ENCODE measurements at places on chromosomes 2 and 18.

GRCh38 chr2:154758871-154759270 lies 60.4 kb downstream of the KCNJ3 start:
- no peaks in the 10 kb centered on the region for H3K36me3 ChIP-seq
- H3K4me3 ChIP-seq: no peak overlapping the region
- no peak for DNase-seq
- H3K4me1 ChIP-seq: no peaks in the 10 kb centered on the region

DNA sequence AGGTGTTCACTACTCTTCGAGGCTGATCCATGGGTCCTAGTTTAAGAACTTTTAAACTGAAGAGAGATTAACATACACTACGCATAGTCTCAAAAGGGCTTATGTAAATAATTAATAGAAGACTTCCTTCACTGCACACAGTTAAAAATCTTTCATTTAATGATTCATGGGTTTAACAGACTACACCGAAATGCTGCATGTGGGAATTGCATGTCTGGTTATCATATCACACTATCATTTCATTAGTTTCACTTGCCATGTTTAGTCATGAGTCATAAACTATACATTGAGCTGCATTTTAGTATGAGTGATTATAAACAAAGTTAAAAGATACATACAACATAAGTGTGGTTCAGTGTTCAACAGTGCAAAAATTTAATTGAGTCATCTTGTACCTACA lies 31.2 kb downstream of the GLS start:
- H3K4me1 ChIP-seq: peaks cover 61% of the 10 kb centered on the region
- DNase-seq: no peak
- H3K36me3 ChIP-seq: peaks cover 29% of the 10 kb centered on the region
- H3K4me3 ChIP-seq: peak overlapping the region; percentile 16
- peak overlapping the region; percentile 84 for H3K27ac ChIP-seq
- H3K27me3 ChIP-seq: no peaks in the 10 kb centered on the region

DNA sequence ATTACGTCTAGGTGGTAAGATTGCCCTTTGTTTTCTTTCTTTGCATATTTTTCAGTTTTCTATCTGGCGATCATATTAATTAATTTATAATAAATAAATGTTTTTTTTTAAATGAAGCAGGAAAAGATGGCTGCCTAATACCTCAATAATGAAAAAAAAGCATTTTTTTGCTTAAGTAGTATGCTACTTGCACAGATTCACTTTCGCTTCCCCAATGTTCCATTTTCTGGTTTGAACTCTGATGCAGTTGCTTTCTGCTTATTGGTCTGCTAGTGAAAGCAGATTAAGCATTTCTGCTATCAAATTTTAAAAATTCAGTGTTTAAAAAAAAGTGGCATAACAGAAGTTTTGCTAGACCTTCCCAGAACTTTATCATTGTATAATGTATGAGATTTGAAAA lies 11.9 kb upstream of the TMEM182 start:
- H3K4me3 ChIP-seq: no peak overlapping the region
- no peak for DNase-seq
- H3K27me3 ChIP-seq: no peaks in the 10 kb centered on the region
- H3K4me1 ChIP-seq: no peaks in the 10 kb centered on the region
- H3K27ac ChIP-seq: no peak overlapping the region

DNA sequence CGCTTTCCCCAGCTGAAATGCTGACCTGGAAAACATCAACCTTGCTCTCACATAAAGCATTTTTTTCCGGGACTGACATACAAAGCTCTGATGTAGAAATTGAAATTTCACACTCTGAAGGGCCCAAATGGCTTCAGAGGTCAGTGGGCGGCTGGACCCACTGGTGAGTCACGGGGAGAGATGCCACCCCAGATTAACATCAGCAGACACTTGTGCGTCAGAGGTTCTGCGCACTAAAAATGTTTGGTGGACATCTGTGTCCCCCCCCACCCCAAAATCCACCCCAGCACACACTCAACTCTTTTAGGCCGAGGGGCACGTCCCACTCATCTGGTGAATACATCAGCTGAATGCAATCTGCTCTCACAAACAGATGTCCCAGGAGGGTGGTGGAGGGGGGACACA lies 208.9 kb downstream of the ASB1 start:
- peaks cover 9% of the 10 kb centered on the region for H3K4me1 ChIP-seq
- peaks cover 23% of the 10 kb centered on the region for H3K27me3 ChIP-seq
- DNase-seq: no peak
- no peaks in the 10 kb centered on the region for H3K36me3 ChIP-seq
- no peak overlapping the region for H3K4me3 ChIP-seq

GRCh38 chr2:207619764-207620203 lies 5.4 kb downstream of the METTL21A start:
- no peak overlapping the region for H3K27ac ChIP-seq
- no peak for DNase-seq
- no peaks in the 10 kb centered on the region for H3K27me3 ChIP-seq
- H3K4me3 ChIP-seq: no peak overlapping the region
- peaks cover 4% of the 10 kb centered on the region for H3K36me3 ChIP-seq

- H3K27ac ChIP-seq: no peak overlapping the region
- no peaks in the 10 kb centered on the region for H3K36me3 ChIP-seq
- H3K4me1 ChIP-seq: peaks cover 11% of the 10 kb centered on the region
- DNase-seq: no peak
These were observed 123.0 kb downstream of the NFATC1 start for GRCh38 chr18:79518683-79519128.

- H3K4me3 ChIP-seq: no peak overlapping the region
- no peaks in the 10 kb centered on the region for H3K4me1 ChIP-seq
- no peak overlapping the region for H3K27ac ChIP-seq
- no peak for DNase-seq
These were observed 56.7 kb upstream of the MSTN start for GRCh38 chr2:190119257-190119656.

DNA sequence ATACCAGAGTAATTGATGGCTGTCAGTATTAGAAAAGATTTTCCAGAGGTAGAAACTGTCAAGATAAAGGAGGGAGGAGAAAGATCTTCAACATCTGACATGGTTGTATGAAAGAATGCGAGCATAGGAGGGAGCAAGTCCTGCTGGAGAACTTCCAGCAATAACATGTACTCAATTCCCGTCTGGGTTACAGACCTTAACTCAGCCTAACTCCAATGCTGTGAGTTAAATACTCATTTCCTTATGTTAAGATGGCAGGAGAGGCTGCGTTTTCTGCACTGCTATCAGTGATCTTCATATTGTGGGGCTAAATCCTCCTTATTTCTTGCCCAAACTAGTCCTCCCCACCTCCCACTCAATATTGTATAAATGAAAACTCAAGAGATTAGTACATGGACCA lies 6.7 kb upstream of the CERS6 start:
- H3K27ac ChIP-seq: peak overlapping the region; percentile 7
- no peak overlapping the region for H3K4me3 ChIP-seq
- H3K4me1 ChIP-seq: peaks cover 14% of the 10 kb centered on the region
- no peak for DNase-seq
- peaks cover 4% of the 10 kb centered on the region for H3K36me3 ChIP-seq

DNA sequence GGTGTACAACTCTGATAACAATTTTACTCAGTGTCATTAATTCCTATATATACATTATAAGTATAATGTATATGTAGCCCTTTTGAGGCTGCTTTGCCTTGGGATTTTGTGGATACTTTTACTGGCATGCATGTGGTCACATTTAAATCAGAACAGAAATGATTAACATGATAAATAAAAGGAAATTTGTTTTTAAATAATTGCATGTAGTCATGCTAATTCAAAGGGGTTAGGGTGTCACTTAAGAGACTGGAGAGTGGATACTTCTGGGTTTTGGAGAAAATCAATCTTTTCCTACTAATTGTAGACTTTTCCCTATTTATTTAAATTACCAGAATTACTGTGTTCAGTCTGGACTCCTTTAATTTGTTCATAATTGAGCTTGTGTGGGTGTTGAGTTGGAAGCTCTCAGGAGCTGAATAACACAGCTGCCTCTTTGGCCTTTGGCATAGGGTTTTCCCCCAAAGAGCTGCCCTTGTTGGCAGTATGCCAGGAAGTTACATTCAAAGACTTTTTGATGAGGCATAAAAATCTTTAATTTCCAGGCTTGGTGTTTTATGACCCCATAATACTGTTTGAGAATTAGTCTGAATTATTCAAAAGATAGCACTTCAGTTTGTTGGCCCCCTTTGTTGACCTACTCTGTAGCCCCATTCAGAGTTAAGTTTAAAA lies 484.7 kb upstream of the NRP2 start:
- no peaks in the 10 kb centered on the region for H3K27me3 ChIP-seq
- peaks cover 3% of the 10 kb centered on the region for H3K36me3 ChIP-seq
- H3K4me3 ChIP-seq: no peak overlapping the region
- H3K27ac ChIP-seq: peak overlapping the region; percentile 43
- DNase-seq: no peak

DNA sequence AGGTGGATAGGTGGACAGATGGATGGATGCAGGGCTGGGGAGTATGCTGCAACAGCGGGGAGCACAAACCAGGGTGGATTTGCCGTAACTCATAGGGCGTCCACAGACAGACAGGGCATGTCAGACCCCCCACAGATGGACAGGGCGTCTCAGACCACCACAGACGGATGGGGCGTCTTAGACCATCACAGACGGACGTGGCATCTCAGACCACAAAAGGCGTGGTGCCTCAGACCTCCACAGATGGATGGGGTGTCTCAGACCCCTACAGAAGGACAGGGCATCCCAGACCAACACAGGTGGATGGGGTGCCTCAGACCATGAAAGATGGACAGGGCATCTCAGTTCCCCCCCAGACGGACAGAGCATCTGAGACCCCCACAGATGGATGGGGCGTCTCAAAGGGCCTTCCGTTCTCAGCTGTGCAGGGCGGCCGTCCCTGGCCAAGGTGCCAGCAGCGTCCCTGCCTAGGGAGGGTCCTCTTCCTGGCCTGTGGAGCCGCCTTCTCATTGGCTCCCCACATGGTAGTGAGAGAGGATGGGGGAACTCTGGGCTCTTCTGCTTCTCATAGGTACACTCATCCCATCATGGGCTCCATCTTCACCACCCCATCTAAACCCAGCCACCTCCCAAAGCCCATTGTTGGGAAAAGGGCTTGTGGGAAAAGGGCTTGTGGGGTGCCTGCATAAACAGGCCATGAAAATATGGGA lies 2.1 kb downstream of the ANKMY1 start:
- no peaks in the 10 kb centered on the region for H3K27me3 ChIP-seq
- H3K4me1 ChIP-seq: peaks cover 21% of the 10 kb centered on the region
- no peak for DNase-seq
- H3K27ac ChIP-seq: no peak overlapping the region
- peaks cover 4% of the 10 kb centered on the region for H3K36me3 ChIP-seq
- no peak overlapping the region for H3K4me3 ChIP-seq

DNA sequence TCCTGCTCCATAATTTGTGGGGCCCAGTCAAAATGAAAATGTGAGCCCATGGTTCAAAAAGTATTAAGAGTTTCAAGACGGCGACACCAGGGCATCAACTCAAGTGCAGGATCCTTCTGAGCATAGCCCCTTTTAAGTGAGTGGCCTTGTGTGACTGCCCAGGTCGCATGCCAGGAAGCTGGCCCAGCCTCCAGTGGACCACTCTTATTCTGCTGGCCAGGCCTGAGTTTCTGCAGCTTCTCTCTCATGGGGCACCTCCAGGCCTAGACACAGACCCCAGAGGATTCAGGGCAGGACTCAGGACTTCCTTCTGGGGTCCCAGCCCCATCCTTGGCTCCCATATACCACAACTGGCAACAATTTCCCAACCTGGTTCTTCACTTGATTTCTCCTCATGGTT lies 83.5 kb upstream of the HAAO start:
- no peak for DNase-seq
- H3K4me1 ChIP-seq: no peaks in the 10 kb centered on the region
- no peaks in the 10 kb centered on the region for H3K27me3 ChIP-seq
- H3K27ac ChIP-seq: no peak overlapping the region
- no peak overlapping the region for H3K4me3 ChIP-seq
- no peaks in the 10 kb centered on the region for H3K36me3 ChIP-seq

- H3K4me3 ChIP-seq: peak overlapping the region; percentile 76
- no peaks in the 10 kb centered on the region for H3K36me3 ChIP-seq
- no peak for DNase-seq
- H3K27ac ChIP-seq: peak overlapping the region; percentile 64
These were observed 963 bp downstream of the INPP1 start for GRCh38 chr2:190344276-190344827.

DNA sequence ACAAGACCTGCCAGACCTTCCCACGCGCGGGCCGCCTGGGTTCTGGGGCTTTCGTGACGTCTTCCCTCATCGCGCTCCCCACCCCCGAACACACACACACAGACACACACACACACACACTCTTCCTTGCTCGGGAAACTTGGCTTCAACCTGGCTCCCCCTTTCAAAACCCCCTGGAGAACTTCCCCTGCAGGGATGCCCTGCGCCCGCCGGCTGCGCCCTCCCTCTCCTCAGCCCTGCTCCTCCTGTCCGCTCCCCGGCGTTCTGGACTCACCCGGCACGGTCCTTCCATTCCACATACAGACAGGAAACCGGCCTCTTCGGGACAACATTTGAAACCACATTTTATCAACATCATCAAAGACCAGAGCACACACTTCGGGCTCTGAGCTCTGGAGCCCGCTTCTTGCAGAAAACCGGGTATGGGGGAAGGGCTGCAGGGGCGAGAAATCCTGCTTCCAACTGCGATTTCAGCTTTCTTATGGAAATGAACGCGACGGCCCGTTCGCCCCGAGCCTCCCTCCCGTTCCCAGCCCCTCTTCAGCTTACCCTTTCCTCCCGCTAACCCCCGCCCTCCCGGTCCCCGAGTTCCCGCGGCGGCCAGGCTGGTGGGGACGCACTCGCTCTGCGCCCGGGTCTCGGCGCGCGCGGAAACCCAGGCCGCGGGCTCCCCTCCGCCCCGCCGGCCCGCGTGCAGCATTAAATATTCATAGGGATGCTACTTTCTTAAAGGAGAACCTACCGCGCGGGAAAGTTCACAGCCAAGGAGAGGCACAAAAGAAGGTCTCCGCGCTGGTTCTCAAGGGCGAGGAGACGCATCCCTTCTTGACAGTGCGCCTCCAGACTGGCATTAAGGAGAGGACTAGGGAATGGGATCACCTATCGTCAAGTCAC lies 18.3 kb downstream of the POU3F3 start:
- peaks cover 23% of the 10 kb centered on the region for H3K4me1 ChIP-seq
- H3K27ac ChIP-seq: peak overlapping the region; percentile 36
- peaks cover 9% of the 10 kb centered on the region for H3K27me3 ChIP-seq
- no peaks in the 10 kb centered on the region for H3K36me3 ChIP-seq
- peak overlapping the region; percentile 80 for H3K4me3 ChIP-seq

DNA sequence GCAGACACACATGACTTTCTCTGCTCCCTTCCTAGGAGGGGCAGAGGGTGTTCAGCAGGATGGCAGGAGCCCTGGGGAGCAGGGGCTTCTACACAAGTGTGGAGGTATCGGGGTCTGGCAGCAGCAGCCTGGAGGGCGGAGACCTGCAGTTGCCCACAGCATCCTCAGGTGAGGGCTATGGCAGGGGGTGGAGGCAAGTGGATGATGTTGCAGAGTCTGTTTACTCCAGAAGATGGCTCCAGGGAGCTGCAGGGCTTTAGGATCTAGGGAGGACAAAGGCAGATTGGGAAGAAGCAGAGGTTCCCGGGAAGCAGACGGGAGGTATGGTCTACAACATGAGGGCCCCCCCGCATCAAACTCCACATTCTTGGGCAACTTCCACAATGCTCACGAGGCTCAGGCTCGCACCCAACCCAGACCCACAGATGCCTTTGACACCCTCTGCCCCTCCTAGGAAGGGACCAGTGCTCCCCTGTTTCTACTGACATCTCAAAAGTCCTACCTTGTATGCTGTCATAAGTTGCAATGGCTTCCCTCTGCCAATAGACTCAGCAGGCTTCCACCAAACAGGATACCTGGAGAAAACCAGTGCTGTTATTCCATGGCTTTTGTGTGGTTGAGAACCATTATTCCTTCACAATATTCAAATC lies 12.0 kb upstream of the ATP6V1C2 start:
- no peaks in the 10 kb centered on the region for H3K36me3 ChIP-seq
- no peak overlapping the region for H3K27ac ChIP-seq
- DNase-seq: no peak

All from chondrocyte (in vitro differentiated cells).